ENCODE measurements at places on chromosomes 2 and 18. TPM values are rescaled to one million over a fixed set of nuclear protein-coding genes. Genes with fewer than 3 reads are reported as not detected.

DNA sequence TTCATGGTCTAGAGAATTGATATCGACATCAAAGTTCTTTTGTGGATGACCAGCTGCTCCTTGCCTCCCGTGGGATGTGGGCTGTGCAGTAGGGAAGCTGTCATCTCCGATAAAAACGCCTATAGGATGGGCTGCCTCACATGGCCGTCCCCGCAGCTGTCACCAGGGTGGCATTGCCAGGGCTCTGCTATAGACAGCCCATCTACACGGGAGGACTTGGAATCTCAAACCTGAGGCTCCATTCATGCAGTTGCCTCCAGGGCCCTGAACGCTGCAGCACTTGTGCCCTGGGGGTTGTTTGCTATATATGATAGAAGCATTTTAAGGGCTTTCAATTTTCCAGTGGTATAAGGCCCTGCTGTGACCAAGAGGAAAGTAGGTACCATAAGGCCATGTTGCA is 183.1 kb downstream of the MYCN start:
- DNase-seq, result peak; percentile 16

Gene ECEL1
- polyA plus RNA-seq, result 0.29 TPM

- DNase-seq, result no peak
Observed at GRCh38 chr2:166768393-166769123, 119.7 kb upstream of the XIRP2 start.

DNA sequence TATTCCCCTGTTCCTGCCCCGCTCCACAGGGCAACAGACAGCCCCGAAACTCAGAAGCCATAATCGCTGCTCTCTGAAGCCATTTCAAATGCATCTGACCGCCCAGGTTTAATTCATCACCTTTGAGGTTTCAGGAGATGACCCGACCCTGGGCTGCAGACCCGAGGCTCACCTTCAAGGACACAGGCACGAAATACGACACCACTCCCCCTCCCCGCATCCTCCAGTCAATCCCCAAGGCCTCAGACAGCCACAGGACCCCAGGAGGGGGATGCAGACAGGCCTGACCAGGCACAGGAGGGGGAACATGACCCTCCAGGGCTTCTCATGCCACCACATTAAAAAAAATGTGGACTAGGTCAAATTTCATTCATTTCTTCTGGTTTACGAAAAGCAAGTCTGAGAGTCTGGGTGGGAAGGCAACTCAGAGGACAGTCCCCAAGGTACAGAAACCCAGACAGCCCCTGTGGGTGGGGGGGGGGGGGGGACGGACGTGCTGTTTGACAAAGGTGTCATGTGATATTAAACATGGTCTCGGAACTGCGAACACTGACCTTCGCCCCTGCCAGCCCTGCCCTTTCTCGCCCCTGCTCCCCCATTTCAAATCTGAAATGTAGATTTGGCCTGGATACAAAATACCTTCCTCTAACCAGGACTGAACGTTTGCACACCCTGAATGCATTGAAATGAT is 142.9 kb downstream of the BCL11A start:
- DNase-seq, result no peak

Gene SEPTIN10
- 93.0 TPM for polyA plus RNA-seq

GRCh38 chr2:43059183-43059897 is 167.1 kb downstream of the ZFP36L2 start:
- DNase-seq, result peak; percentile 96

- DNase-seq, result peak; percentile 96
Observed at GRCh38 chr2:150296770-150297546, 190.5 kb downstream of the RND3 start.

Gene HMSD
- polyA plus RNA-seq, result not detected

Gene LCT
- polyA plus RNA-seq, result not detected

- DNase-seq, result no peak
Observed at GRCh38 chr2:234966340-234966739, 14.5 kb downstream of the SH3BP4 start.

Gene GAL3ST2
- 0.33 TPM for polyA plus RNA-seq

GRCh38 chr2:64243081-64244036 is 99.1 kb upstream of the PELI1 start:
- DNase-seq, result no peak

GRCh38 chr18:8326763-8327394 is 282.4 kb upstream of the RAB12 start:
- no peak for DNase-seq

DNA sequence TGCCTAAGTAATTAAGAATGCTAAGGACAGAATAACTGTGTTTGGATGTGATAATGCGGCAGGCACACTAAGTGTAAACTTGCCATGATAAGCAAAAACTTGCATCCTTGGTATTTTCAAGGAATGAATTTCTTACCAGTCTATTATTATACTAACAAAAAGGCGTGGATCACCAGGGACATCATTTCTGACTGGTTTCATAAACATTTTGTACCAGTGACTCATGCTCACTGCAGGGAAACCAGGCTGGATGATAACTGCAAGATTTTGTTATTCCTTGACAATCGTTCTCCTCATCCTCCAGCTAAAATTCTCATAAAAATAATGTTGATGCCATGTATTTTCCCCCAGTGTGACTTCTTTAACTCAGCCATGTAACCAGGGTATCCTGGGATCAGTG is 289.5 kb downstream of the CDCA7 start:
- no peak for DNase-seq

DNA sequence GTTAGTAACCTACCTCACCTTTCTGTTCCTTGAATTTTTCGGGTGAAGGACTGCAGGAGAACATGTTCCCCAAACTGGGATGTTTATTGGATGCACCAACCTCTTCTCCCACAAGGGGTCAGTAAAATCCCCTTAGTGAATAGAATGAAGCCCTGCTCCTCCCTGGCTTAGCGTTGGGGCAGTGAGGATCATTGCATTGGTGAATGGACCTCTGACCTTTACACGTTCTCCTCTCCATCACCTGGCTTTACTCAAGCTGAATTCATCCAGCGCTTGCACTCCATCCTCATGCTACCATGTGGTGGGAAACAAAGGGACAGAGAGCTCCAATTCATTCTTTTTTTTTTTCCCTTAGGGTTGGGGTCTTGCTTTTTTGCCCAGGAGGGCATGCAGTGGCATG is 157.2 kb downstream of the MIB1 start:
- peak; percentile 46 for DNase-seq

- DNase-seq, result peak; percentile 91
Observed at GRCh38 chr2:223613017-223613950, 11.1 kb upstream of the SCG2 start.

DNA sequence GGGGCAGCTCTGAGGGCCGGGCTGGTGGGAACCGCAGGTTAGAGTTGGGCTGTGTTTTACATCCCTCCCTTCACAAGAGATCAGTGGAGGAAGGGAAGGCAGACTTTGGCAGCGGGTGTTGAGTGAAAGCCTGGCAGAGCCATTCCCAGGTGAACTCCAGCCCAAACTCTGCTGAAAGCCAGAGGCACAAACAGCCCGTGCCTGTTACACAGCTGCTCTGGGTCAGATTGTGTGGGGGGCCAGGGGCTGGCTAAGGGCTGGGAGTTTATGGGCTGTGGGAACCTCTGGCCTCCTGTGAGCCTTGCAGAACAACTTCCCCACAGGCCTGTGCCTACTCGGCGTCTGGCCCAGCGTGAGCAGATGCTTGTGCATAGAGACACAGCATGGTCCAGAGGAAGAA is 286.8 kb downstream of the CLIP4 start:
- peak; percentile 16 for DNase-seq

- no peak for DNase-seq
Observed at GRCh38 chr2:19752500-19752899, 149.3 kb downstream of the TTC32 start.

Gene LYG1
- polyA plus RNA-seq, result 1.5 TPM

GRCh38 chr2:151637271-151637781 is 97.0 kb downstream of the NEB start:
- peak; percentile 38 for DNase-seq

DNA sequence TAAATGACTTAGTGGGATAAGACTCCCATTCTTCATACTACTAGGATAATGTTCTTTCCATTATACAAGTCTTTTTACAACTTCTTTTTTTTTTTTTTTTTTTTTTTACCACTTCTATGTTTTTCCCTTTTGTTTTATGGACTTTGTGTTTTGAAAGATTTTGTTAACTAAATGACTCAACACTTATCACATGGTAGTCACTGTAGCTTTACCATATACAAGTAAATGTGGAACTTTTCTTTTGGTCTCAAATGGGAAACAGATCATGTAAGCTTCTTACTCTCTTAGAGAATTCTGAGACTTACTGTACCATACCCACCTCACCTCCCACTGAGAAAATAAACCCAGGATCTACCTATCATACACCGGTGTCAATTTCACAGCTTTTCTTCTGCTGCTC is 590.3 kb upstream of the CDH2 start:
- no peak for DNase-seq

- no peak for DNase-seq
Observed at GRCh38 chr2:234099266-234099665, 48.8 kb downstream of the SPP2 start.

- peak; percentile 64 for DNase-seq
Observed at GRCh38 chr2:191202209-191202721, 42.9 kb upstream of the MYO1B start.

GRCh38 chr18:25164848-25165811 is 186.8 kb downstream of the ZNF521 start:
- DNase-seq, result peak; percentile 70

Gene ANTXR1
- 91.9 TPM for polyA plus RNA-seq

DNA sequence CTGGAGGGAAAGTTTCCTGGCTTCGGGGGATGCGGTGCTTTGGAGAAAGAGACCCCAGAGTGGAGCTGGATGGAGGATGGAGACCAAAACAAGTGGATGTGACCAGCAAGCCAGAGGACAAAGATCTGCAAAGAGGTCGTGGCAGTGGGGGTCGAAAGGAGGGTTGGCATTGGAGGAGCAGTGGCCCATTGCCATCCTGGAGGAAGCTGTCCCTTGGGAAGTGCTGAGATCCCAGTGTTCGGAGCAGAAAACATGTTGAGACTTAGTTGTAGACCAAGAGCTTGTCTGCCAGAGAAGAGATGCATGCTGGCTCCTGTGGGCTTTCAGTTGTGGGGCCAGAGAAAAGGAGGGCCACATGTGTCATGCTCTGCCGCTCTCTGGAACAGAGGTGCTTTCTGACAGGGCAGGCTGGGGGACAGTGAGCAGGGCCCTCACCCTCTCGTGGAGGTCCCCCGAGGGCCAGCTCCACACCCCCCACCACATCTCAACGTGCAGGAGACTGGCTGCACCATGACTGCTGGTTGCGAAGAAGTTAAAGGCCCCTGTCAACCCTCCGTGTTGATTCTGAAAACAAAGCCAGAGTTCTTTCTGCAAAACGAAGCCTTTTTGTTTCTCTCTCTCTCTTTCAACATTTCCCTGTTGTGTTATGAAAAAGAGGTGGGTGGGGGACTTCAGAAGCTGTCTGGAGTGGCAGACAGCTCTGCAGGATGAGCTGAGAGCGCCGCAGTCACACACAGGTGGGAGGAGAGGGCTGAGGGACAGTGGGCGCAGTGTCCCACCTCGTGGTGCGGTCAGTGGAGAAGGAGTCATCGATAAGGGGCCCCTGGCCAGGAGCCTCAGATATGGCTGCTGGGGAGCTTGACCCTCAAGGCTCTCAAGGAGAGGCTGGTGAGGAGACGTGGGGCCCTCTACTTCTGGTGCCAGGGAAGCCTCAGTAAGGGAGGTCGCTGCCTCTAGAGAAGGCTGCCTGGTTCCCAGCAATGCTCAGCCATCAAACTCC is 77.6 kb upstream of the BCL2L11 start:
- DNase-seq, result no peak

Gene TUBA3E
- polyA plus RNA-seq, result not detected
